ENCODE measurements at places on chromosomes 7 and 10.

GRCh38 chr7:46315891-46316290, 394.8 kb upstream of the IGFBP3 start:
- no peak for DNase-seq

GRCh38 chr7:1825897-1826741, 156.0 kb downstream of the ELFN1 start:
- DNase-seq: no peak

DNA sequence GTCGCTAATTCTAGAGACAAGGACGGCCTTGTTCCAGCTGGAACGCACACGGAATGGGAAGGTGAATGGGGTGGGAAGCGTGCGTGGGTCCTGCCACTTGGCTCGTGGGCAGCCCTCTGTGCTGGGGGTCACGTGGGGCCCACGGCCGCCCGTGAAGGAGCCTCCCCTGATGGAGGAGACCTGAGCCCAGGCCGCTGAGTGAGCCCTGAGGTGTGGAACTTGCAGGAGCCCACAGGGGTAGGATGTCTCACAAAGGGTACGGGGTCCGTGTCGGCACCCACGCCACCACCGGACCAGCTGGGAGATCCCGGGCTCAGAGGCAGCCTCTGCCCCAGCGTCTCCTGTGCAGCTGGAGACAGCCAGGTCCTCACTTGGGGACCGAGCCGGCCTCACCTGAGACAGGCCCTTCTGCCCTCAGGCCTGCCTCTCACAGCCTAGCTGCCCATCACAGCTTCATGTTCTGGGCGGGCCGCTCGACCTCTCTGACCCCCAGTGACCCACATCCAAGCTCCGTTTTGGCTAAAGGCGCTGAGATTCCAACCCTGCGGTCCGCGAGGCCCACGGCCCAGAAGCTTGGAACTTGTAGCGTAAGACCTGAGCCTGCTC, 84.8 kb downstream of the FOXL3 start:
- DNase-seq: no peak

DNA sequence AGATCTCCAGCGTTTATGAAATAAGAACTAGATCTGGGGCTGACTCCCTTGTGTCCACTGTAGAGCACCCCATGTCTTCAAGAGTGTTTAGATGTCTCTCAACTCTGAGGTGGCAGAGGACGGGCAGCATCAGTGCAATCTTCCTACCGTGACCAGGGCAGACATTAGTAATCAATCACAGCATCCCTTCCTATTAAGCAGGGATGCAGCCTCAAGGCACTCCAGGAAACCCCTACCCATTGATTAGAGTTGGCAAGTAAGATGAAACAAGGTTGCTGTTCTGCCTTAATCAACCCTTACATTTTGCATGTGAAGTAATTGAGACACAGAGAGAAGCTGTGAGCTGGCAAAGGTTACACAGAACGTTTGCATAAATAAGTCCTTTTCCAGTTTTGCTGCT, 283.7 kb upstream of the ZMIZ1 start:
- DNase-seq: no peak

DNA sequence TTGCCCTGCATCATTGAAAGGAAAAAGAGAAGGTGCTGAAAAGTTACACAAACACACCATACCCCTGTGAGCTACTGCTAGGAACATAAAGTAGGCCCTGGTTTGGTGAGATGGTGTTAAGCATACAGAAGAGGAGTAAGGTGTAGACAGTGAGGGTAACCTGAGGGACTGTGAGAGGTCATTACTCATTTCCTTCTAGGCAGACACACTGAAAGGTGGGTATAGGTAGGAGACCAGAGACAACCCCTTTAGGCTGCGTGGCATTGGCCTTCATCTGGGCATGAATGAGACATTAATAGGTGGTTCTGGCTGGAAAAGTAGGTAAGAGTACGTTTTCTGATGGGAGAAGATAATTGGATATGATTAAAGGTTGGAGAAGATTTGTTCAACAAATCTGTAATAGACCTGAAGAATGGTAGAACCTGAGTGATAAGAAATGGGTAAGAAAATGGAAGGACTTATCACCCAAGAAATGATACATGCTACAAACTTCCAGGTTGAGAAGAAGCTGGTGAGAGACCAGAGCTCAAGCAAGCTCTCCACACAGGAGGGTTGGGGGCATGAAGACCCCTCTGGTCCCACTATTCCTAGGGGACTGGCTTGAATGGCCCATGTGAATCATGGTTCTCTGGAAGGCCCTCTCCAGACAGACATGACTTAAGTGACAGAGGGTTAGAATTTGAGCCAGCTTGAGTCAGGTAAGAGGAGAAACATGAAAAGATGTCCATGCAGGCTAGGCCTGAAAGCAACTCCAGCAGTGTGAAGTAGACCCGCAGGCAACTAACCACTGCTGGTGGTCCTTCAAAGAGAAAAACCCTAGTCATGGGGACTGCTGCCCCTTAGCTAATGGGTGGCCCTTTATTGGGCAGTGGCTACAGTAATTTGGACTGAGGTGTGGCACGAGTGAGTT, 3.8 kb downstream of the COMTD1 start:
- no peak for DNase-seq

DNA sequence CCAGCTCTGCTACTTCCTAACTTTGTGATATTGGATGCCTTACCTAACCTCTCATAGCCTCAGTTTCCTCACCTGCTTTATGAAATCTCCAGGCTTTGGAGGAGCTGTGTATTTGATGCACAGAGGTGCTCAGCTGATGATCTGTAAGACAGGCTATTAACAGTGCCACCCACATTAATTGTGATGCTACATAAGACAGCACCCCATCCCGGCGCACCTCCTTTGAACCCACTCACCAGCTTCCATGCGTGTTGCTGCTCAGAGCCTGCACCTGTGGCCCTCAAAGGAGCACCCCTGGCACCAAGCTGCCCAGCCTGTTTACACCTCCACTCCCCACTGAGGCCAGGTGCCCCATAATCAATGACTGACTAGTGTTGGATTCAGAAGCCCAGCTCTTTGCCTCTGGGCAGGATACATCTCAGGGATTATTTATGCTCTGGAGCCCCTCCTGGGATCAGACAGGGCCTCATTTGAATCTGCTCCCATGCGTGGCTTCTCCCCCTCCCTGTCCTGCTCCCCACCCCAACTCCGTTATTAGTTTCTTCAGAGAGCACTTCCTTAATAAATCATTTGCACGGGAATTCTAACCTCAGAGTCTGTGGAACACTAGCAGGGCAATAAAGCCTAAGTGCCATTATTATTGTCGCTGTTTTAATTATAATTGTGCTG, 87.7 kb downstream of the GFRA1 start:
- no peak for DNase-seq

GRCh38 chr7:133858311-133858710, 268.8 kb upstream of the LRGUK start:
- no peak for DNase-seq

GRCh38 chr10:49736564-49737113, 25.5 kb downstream of the OGDHL start:
- DNase-seq: no peak

DNA sequence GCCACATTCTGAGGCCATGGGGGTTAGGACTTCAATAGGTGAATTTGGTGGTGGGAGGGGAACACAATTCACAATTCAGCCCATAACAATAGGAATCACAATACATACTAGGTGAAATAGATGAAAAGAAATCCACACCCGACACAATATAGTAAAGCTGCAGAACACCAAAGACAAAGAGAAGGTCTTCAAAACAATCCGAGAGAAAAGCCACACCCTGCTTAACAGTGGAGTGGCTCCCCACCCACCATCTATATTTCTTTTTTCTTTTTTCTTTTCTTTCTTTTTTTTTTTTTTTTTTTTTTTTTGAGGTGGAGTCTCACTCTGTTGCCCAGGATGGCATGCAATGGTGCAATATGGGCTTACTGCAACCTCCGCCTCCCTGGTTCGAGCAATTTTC, 14.7 kb upstream of the TIAL1 start:
- no peak for DNase-seq

DNA sequence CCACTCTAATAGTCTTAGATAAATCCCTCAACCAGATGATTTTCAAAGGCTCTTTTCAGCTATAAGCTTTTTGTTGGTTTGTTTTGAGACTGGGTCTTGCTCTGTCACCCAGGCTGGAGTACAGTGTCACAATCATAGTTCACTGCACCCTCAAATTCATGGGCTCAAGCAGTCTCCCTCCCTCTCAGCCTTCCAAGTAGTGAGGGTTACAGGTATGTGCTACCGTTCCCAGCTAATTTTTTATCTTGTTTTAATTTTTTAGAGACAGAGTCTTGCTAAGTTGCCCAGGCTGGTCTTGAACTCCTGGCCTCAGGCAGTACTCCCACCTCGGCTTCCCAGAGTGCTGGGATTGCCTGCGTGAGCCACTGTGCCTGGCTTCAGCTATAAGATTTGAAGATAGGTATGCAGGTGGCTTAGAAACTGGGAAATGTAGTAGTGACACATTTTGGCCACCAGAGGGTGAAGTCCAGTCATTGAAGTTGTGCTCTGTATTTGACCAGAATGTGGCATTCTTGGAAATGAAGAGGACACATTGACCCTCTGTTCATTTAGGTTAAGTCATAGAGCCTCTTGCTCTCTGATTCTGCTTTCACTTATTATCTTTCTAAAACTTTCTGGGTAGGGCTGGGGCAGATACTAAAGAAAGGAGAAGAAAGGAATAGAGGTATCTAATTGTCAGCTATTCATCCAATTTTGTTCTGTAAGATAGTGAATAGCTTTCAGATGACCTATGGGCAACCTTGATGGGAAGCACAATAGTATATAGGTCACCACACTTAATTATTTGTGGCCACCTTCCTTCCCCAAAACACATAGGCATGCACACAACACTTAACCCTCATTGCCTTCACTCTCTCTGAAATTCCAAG, 36.0 kb downstream of the R3HCC1L start:
- DNase-seq: peak; percentile 51

DNA sequence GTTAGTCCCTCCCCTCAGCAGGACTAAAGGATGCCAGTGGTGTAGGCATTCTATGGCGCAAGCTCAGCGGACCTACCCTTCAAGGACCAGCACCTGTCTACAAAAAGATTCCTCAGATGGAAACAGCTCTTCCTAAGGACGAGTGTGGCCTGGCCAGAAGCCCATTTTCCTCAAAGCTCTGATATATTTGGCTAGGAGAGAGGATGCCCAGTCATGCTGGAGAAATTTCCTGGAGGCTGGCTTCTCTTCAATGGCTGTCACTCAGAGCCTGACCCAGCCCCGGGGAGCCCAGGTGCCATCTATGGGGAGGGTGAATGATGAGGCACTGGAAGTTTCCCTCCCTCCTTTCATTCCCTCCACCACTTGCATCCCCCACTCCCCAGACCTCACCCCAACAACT, 111.5 kb downstream of the PLXNA4 start:
- no peak for DNase-seq

DNA sequence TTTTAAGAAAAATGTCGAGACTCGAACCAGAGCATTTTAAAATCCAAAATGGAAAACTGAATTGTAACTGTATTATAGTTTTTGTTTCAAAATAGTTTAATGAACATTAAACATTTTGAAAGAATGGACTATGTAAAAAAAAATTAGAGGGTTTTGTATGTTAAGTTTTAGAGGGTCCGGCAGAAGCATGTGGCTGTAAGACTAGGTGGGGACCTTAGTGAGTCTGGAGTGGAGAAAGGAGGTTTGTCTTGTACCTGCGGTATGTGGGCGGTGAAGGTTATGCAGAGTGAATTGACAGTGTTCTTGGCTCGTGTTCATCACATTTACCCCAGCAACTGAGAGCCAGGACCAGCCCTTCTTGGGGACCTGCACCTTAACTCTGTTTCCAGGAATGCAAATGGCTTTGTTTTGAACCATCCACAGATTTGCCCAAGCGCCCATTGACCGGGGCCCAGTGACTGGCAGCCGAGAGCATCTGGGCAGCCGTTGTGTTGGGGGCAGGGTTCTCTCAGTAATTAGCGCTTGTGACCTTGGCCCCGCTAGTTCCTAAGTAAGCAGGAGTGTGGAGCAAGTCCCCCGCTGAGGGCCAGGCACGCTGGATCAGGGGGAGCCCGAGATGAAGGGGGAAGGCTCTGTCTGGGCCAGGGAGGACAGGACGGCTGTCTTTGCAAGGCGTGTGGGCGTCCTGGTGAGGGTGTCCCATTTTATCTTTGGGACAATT, 1.4 kb upstream of the KLF6 start:
- no peak for DNase-seq

DNA sequence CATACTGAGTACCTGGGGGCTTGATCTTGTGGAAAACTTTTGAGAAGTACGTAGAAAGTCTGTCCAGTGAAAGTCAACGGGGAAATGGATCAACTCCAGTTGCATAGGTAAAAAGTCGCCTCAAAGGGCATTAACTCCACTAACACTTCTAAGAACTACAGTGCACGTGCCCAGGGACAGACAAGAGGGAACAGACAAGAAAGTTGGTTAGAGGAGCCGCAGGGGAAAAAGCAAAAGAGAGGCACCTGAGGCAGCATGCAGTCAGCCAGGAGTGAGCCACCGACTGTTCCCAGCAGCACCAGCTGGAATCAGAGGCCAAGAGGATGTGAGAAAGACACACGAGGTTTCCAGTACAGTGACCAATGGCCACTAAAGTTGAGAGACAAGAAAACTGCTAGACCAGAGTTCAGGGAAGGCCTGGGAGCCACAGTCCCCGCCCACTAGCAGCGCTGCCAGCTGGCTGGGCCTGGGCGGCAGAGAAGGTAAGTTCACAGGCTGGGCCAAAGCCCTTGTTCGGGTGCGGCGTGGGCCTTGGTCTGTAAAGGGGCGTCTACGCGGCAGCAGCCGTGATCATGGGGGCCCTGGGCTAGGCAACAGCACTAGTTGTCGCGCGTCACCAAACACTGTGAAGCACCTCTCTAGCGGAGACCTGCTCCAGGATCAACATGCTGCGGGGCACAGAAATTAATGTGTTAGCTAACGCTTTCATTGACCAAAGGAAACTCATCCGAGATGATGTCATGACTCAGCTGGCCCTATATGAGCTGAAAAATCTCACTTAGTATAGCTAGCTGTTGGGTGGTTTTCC, 14.0 kb downstream of the ITGB1 start:
- DNase-seq: no peak

DNA sequence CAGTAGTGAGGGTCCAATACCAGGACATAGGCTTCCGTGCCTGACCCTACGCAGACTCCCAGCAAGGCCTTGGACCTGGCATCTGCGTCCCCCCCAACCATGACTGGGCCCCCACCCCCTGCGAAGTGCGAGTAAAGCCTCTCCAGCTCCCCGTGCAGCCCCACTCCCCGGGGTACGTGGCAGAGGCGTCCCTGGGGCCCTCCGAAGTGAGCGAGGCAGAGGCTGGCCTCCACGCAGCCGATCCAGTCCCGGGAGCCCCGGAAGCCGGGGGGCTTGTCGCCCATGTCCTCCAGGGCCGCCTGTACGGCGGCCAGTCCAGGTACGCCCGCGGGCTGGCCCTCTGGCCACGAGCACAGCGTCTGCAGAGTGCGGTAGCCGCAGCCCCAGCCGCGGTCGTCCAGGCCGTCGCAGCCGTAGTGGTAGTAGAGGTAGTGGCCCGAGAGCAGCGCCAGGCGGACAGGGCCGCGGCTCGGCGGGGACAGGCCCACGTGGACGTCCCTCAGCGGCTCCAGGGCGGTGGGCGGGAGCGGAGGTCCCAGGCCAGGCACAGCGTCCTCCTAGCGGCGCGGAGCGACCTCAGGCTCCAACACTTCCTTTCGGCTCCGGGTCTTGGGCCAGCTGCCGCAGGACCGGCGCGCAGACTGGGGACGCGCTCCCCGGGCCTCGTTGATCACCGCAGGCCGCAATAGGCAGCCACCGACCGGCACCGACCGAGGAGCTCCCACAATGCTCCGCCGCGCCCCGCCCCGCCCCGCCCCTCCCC, at the start of gene UFSP1:
TSS of gene UFSP1 (minus strand) at position 728 of the 763 bp plus-strand sequence. CDS start at position 284, 444 bp downstream.
- DNase-seq: no peak

All from renal pelvis (tissue), 12 donors.